MV-4-11 (cell line): ENCODE measurements at places on chromosomes 16 and 17.

GRCh38 chr16:64455275-64455674 is 666.6 kb downstream of the CDH11 start:
- no peak for DNase-seq

GRCh38 chr16:57486858-57487834 is 853 bp upstream of the DOK4 start:
- no peak for DNase-seq

DNA sequence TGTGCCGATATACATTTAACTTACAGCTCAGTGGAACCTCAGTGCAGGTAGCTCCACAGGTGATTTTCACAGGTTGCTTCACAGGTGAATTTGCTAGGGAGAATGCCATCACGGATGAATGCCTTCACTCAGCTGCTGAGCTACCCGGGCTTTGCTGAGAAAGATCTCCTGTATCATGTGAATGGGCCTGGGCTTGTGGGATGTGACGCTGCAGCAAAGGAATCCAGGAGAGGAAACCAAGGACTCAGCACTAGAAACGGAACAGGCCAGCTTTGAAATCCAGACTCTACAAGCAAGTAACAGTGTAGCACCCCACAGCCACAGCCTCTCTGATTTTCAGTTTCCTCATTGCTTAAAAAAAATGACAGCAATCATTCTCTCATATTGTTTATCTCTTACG is 271.4 kb upstream of the MAF start:
- no peak for DNase-seq

GRCh38 chr17:30199600-30199999 is 35.9 kb downstream of the SLC6A4 start:
- no peak for DNase-seq

DNA sequence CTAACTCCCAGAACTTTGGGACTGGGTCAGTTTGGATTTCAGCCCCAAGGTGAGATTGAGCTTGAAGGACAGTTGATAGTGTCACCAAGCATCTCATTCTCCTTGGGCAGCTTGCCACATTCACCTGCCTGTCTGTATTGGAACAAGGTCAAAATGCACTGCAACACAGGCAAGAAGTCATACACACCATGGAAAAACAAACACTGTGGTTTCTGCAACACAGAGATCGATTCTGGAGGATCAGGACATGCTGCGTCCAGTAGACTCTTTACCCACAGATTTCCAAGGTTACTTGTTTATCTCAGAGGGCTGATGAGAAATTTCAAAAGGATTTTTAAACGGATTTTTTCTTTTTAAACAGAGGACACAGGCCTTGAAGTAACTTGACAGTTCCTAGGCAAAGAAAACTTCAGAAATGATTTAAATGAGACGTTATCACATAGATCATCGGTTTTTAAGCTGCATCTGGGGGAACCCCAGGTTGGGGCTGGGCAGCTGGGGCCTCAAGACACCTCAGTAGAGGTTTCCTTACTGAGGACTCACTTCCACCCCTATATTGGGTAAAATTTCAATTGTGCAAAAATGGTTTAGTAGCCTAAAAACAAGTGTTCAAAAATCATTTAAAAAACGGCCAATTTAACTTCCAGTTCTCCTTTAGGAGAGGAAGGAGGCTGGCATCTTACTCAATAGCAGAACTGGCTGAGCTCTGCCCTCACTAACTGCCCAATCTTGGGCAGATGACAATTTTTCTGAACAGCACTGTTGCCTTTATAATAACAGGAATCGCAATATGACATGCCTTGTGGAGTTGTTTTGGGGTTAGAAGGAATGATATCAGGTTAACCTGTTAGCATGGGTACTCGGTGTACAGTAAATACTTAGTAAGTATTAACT is 299.3 kb downstream of the XYLT1 start:
- DNase-seq = peak; percentile 94

- DNase-seq = peak; percentile 35
Measured at GRCh38 chr17:73283841-73284282, 22.2 kb upstream of the CPSF4L start.

- DNase-seq = peak; percentile 50
Measured at GRCh38 chr17:869567-870525, 87.7 kb downstream of the MRM3 start.

GRCh38 chr17:45686250-45686649 is 97.9 kb upstream of the CRHR1 start:
- peak; percentile 26 for DNase-seq

DNA sequence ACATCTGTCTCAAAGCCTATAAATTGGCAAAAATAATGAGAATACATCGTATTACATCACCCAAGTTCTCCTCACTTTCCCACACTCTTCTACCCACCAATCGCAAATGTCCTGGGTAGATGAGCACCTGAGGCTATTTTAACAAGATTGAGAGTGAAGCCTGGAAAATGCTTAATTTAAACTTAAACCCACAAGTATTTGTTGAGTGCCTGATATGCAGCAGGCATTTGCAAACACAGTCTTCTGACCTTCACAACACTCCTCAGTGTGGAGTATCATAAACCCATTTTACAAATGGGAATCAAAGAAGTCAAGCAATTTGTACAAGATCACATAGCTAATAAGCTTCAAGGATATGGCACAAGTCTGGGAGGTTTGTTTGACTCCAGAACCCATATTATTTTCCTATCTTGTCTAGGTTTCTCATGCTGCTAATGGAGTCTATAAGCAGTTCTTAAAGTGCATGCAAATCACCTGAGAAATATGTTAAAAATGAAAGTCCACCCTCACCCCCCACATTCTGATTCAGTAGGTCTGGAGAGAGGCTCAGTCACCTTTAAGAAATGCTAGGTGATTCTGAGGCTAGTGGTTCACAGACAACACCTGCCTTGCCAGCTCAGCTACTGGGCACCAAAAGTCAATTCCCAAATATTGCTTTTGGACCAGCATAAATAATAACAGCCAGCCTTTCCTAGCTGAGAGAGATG is 34.9 kb upstream of the CCL2 start:
- no peak for DNase-seq

DNA sequence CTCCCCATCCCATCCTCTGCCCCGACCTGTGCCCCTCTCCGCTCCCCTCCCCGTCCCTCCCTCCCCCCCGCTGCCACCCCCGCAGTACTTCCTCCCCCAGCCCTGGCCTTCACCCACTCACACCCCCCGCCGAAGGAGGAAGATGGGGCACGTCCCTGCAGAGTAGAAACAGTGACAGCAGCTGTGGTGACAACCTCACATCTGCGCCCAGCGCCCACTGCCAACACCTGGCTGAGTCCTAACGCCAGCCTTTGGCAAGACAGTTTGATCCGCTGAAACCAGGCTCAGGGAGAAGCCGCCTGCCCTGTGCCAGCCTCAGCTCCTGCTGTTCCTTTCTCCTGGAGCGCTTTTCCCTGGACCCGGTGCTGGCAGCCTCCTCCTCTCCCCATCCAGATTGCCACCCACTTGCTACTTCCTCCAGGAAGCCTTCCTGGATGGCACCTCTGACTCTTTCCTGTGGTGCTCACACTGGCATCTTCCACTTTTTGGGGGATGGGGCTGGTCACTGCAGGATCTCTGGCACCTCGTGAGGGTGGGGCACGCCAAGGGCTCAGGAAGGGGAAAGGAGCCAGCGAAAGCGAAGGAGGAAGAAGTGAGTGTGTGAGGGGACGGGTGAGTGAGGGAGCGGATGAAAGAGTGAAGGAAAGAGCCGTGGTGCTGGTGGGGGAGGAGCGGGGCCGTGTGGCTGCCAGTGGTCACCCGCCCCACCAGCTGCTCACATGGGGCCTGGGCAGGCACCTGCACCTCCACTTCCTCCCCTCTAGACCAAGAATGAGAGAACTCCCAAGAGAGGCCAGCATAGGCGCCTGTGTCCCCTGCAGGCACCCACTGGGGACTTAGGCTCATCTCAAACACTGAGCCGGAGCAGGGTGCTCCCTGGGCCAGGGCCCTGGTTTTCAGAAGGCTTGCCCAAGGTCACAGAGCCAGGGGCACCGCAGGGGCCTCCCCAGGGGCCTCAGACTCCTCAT is 27.0 kb downstream of the ZFPM1 start:
- peak; percentile 53 for DNase-seq

DNA sequence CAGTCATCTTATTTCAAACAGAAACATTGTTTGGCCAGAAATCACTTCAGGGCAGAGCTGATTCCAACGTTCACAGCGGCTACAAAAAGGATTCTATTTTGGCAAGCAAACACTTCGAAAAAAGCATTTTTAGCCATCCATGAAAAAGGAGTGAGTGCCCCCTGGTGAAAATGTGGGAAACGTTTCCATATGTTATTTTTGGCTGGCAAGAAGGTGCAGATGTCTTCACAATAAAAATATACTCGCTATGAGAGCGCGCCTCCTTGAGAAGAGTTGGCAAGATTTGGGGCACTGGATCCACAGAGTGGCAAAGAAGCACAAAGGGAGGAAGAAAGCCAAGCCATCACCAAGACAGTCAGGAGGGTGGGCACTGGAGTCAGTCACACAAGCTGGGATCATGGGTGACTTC is 191.1 kb downstream of the CHD9NB start:
- no peak for DNase-seq

DNA sequence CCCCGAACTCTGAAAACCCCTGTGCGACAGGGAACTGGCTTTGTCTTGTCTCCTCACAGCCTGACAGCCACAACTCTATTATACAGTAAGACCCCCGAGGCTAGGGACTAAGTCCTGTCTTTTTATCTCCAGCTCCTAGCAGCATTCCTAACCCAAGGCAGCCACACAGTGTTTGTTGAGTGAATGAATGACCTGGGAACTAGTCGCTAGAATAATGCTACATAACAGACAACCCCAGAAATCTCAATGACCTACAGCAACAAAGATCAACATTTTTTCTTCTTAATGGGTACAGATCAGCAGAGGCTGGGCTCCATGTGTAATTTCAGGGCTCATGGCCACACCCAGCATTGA is 71.4 kb upstream of the TNRC6C start:
- DNase-seq = no peak

DNA sequence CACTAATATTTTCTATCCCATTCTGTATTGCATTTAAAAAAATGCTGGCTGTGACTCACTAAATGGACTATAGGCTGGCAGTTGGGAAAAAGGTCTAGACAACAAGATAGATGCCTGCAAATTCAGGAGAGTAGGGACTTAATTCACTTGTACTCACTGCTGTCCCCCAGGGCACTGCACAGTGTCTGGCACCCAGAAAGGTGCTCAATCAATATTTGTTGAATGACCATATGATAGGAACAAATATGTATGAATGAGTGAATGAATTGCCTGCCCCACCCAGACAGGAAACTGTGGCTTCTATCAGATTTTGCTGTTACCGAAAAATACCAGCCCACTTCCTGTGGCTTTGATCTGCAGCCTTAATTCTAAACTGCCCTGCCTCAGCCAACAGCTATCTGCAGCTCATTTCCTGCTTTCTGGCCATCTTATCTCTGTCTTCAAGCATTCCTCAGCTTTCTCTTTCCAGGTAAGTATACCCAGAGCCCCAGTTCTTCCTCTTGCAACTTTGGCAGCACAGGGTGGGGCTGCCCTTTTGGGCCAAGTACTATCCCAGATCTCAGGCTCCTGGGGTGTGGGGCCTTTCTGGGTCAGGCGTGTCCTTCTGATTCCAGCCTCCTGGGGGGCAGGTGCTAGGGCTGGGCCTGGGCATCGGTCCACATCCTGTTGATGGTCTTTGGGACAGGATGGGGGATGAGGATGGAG is 15.3 kb upstream of the TNS4 start:
- DNase-seq = peak; percentile 93

GRCh38 chr17:64190472-64190871 is 60.5 kb upstream of the ERN1 start:
- DNase-seq = no peak

DNA sequence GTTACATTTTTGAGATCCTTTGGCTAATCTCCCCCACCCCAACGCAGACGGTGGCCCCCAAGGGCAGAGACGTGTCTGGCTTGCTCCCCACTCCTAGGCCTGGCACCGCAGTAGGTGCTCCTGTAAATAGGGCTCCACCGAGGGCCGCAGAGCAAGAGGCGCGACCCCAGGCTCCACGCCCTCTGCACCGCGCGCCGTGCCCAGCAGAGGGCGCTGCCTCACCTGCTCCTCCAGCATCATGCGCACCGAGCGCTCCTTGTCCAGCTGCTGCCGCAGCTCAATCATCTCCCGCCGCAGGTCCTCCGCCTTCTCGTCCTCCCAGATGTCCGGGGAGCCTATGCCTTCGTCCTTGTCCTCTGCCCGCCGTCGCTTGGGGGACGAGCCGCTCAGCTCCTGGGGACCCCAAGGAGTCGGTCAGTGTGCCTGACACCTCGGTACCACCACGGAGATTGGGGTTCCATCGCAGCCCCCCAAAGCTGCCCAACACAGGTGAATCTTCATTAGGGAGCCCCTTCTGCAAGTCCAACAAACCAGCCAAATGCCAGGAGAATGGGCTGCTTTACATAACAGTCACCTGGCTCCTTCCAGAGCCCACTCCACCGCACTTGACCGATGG is 11.2 kb downstream of the TFAP4 start:
- DNase-seq = no peak

- DNase-seq = no peak
Measured at GRCh38 chr16:24116046-24116776, 139.9 kb upstream of the CACNG3 start.

DNA sequence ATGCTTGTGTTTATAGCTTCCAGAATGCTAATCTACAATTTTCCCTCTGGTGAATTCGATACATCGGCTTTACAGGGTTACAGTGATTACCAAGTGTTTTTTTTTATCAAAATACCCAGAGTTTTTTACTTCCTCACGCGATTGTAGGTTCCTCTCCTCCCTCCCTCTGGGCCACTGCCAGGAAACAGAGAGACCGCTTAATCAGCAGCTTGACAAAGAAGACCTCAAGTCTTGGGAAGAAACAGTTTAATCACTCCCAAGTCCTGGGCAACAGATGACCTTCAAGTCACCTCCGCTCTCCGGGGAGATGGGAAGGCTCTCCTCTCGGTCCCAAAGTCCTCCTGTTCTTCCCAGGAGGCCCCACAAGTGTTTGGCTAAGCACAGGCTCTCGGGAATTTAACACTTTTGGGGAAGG is 23.5 kb downstream of the SMTNL2 start:
- peak; percentile 67 for DNase-seq

DNA sequence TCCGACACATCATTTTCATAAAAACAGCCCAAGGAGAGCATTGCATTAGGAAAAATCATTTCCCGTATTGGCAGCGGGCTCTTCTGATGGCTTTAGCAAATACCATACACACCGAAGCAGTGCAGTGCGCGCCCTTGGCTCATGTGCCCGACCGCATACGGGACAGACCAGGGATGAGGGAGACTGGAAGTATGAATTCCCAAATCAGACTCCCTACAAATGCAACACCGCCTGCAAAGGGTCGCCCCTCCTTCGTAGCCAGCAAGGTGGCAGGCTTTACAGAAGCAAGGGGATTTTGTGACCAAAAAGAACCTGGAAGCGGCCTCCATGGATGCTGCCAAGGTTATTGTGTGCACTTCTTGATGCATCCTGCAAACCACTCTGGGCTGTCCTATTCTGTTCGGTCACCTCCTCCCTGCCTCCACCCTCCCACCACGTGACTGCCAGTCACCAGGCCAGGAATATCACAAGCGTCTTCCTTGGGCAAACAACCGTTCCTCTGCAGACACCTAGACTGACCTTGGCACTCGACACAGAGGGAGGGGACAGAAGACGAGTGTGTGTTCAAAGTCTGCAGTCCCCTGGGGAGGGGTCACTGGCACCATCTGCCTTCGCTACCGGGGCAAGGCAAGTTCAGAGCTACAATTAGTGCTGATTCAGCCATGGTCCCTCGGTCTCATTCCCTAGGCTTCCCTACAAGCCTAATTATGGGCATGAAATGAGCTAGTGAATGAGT is 460.4 kb downstream of the SLC39A11 start:
- no peak for DNase-seq

- DNase-seq = peak; percentile 12
Measured at GRCh38 chr17:73342050-73342522, 30.3 kb upstream of the CDC42EP4 start.
